Suppressor macrophage treated with lipopolysaccharide for 4 hours (primary cell): ENCODE measurements at places on chromosomes 6 and 20.

GRCh38 chr6:151118461-151119123 is 121.2 kb upstream of the AKAP12 start:
- no peak for DNase-seq

GRCh38 chr6:157194643-157195042 is 128.7 kb downstream of the TMEM242 start:
- no peak for DNase-seq

- peak; percentile 58 for DNase-seq
Observed at GRCh38 chr6:131923356-131923755, 27.8 kb downstream of the CCN2 start.

GRCh38 chr6:106555767-106556166 is 73.5 kb downstream of the RTN4IP1 start:
- DNase-seq = no peak

DNA sequence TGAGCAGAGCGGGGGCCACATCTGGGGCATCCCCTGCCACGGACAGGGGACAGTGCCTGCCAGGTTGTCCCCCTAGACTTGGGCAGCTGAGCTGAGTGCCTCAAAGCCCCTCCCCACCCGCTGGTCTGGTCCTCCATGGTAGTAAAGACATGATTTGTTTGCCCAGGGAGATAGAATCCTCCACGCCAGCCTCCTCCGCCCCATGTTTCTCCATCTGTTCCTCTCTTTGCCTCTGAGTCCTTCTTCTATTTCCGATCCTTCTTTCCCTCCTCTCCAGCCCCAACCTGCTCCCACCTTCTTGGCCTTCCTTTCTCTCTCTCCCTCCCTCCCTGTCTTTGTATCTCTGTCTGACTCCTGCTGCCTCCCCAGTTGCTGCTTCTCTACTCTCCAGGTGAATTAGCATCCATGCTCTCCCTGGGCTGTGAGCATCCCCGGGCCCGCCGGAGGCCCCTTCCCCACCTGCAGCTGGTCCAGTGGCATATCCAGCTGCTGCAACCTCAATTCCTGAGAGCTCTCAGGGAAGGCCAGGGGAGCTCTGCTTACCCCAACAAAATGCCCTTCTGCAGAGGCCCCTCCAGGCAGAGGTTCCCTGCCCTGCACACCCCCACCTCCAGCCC is 45.8 kb downstream of the CPNE5 start:
- DNase-seq = no peak

DNA sequence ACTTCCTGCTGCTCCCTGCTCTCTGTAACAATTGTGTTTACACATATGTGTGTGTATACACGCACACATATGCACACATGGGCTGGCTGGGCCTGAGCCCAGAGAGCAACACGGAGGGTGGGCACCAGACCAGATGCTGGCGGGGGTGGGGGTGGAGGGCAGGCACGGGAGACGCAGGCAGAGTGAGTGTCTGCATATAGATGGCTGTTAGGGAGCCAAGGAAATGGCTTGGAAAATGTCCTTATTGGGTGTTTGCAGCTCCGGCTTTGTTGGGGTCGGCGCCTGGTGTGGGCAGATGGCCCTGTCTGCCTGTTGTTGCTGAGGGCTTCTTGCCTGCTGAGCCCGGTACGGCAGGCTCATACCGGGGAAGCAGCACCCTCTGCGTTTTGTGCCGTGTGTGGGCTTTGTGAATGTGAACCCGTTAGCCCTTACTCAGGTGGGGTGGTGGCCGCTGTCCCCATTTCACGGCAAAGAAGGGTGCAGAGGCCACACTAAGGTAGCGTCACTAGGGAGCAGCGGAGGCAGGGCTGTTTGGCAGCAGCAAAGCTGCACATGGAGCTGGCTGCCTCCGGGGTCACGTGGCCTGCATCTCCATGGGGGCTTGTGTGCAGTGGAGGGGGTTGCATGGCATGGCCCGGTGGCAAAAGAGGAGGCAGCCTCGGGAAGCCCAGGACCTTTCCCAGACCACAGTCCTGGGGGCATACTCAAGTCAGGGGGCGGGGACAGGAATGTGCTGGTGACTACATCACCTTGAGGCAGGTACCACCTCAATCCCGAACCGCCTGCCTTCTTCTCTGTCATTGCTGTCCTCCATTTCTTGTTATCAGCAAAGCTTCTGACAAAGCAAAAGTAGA is 47.4 kb upstream of the SRF start:
- DNase-seq = no peak

- DNase-seq = peak; percentile 81
Observed at GRCh38 chr20:46406986-46407670, 713 bp upstream of the ELMO2 start.

GRCh38 chr6:131693384-131693783 is 7.8 kb downstream of the OR2A4 start:
- no peak for DNase-seq

DNA sequence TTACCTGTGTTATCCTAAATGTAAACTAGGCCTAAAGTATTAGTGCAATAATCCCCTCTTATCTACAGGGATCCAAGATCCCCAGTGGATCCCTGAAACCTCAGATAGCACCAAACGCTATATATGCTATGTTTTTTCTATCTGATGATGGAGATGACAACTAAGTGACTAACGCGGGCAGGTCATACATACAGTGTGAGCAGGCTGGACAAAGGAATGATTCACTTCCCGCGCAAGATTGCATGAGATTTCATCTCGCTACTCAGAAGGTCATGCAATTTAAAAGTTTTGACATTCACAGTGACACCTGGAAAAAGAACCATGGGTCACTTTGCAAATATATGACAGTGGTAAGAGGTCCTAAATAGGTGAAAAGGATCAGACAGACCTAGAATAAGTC is 875.9 kb downstream of the HACE1 start:
- DNase-seq = no peak

DNA sequence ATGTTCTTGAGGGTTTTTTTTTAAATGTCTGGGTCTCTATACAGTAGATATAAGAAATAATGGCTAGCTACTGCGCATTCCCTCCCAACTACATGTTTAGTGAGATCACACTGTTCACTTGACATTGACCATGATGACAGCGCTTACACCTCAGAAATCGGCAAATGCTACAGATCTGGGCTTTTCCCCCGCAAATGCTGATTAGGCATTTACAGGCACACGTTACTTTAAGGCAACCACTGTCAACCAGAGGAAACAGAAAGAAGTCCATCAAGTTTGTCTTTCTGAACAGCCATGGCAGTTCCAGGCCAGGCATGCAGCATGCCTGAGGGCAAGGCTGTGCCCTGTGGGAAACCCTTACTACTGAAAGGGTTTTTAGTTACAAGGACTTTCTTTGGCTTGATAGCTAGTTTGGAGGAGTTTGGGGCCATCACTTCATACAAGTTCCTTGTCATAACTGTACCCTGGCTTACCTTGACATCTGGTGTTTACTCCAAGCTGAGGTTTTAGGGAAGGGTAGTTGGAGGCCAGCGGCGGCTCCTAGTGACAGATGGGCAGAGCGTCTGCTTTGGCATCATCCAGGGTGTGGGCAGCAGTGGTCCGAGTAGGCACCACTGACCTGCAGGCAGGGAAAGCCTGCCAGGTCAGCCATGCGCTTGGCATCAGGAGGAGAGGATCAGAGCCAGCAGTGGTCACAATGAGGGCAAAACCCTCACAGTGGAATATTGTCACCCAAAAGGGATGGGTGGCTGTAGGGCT is 43.0 kb downstream of the CFAP61 start:
- DNase-seq = no peak

- no peak for DNase-seq
Observed at GRCh38 chr6:41670703-41671360, 32.6 kb downstream of the MDFI start.

DNA sequence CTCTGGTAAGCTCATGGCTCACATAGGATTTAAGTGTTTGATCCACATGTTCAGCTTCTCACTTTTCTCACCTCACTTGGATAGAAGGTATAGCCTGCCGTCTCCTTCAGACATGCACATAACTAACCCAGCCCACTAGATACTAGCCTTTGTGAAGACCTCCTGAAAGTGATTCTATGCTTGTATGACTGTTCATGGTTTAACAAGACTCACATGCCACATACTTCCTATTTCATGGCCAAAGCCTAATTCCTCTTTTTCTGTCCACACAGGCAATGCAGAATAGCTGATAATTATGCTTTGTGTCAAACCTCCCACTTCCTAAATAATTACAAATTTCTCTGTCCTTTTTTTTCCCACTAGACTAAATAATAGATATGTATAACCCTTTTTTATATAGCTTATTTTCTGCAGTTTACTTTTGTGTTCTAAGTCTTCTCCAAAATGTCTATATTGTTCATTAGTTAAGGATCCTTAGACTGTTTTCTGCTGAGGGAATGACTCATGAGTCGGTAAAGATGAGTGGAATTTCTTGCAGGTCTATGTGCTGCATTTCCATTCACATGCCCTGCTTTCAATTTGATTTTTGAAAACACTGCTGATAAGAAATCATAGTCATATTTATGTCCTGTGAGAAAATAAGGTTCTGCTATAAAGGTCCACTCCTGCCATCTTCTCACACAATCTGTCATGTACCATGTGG is 43.0 kb downstream of the HDDC2 start:
- DNase-seq = peak; percentile 79

DNA sequence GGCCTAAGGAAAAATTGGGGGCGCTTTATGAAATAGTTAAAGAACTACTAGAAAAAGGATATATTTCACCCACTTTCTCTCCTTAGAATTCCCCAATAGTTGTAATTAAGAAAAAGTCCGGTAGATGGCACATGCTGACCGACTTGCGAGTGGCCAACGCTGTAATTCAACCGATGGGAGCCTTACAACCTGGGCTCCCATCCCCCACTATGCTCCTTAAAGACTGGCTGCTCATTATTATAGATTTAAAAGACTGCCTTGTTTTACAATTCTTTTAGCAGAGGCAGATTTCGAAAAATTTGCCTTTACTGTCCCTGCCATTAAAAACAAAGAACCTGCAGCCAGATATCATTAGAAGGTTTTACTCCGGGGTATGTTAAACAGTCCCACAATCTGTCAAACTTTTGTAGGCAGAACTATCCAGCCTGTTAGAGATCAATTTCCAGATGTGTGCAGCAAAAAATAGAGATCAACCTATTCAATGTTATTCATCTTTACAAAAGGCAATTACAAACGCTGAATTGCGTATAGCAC is 58.5 kb upstream of the PRSS16 start:
- peak; percentile 81 for DNase-seq

DNA sequence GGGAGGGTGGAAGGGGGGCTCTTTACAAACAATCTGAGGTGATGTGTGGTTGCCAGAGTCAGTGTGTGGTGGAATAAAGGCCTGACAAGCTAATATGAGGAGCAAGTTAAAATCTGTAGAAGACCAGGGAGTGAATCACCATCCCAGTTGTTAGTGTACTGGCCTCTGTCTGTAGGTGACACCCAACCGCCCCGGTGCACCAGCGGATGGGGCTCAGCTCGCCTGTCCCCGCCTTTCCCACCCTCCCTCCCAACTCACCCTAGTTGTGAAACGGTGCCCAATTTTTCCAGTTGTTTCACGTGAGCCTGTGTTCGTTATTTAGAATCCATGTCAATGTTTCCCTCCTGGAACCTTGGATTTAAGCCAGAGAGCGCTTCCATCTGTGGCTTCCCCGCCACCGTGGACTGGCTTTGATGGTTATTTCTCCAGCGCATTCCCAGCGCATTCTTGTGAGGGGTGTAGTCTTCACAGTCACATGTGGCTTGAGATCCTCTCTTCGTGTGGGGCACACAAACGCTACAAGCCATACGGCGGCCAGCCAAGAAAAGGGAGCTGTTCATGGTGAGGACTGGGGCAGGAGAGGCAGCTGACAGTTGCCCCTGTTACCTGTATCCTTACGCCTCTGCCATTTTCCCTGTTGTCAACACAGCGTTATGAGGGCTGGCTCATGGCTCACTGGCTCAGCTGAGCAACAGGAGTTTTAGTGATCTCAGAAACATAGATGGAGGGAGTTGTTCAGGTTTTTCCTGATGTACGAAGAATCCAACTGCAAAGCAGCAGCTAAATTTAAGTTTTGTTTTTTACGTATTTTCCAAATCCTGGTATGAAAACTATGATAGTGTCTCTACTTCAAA is 137.6 kb downstream of the ZDHHC14 start:
- DNase-seq = no peak

DNA sequence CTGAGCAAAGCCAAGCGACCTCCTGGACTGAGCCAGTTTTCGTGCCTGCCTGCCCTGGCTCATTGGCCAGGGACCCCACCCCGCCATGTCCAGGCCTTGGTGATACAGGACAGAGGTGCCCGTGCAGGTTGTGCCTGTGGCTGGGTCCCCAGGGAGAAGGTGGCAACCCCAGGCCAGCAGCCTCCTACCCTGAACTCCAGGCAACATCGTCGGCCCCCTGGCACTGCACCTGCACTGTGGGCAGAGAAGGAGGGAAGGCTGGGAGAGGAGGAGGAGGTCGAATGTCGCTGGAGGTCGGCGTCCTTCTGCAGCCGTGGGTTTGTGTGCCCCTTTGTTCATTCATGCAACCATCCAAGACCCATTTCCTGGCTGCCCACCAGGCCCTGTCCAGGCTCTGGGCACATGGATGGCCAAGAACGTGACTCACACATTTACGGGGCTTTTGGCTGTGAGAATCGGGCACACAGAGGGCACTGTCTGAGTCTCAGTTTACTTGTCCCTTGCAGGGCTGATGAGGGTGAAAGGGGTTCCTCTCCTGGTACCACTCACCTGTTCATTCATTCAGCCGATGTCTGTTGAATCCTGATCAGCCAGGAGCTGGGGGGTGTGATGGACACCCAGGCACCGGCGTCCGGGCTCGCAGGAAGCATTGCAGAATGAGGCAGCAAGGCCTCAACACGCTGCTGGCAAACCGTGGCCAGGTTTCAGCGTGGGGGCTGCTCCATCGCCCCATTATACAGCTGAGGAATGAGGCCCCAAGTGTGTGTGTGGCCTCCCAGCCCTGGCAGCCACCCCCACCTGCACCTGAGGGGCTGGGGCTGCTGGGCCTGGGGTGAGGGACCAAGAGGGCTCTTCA is 2.3 kb upstream of the RBBP8NL start:
- DNase-seq = no peak

GRCh38 chr6:97292671-97293070 is 9.7 kb upstream of the MMS22L start:
- no peak for DNase-seq
